ENCODE measurements at places on chromosomes 5 and 9. TPM values are rescaled to one million over a fixed set of nuclear protein-coding genes. Genes with fewer than 3 reads are reported as not detected.

DNA sequence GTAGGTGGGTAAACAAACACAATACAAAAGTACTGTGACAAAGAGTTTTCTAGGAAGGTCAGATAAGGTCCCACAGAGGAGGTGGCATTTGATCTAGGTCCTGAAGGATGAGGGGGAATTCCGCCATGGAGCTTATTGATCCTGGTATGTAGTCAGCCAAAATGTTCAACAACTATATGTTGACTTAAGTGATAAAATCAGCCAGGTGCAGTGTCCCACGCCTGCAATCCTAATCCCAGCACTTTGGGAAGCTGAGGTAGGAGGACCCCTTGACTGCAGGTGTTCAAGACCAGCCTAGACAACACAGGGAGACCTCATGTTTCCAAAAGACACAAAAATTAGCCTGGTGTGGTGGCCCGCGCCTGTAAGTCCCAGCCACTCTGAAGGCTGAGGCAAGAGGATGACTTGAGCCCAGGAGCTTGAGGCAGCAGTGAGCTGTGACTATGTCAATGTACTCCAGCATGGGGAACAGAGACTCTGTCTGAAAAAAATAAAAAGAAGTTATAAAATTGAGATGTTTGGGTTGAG, 46.4 kb upstream of the PLIN2 start:
- H3K27ac ChIP-seq: peak overlapping the region; percentile 3
- H3K36me3 ChIP-seq: no peaks in the 10 kb centered on the region
- DNase-seq: peak; percentile 12
- H3K4me3 ChIP-seq: no peak overlapping the region
- no peaks in the 10 kb centered on the region for H3K4me1 ChIP-seq

GRCh38 chr9:20238921-20239320, 383.4 kb downstream of the MLLT3 start:
- H3K4me3 ChIP-seq: no peak overlapping the region
- H3K36me3 ChIP-seq: no peaks in the 10 kb centered on the region
- H3K27ac ChIP-seq: no peak overlapping the region
- no peaks in the 10 kb centered on the region for H3K4me1 ChIP-seq

DNA sequence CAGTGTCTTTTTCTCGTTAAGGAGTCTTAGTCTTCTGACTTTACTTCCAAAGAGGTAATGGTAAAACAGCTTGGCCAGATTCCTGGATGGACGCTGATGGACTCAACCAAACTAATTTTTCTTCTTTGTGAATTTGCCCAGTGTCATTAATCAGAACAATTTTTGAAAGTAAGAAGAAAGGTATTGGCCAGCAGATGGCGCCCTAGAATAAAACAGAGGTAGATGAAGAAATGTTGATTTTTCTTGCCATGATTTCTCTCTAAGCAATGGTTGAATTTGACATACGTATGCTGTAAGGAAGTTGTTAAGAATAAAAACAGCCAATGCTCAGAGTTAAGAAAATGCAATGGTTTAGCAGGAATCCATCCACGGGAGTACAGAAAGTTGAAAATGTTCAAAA, 500.0 kb downstream of the DIRAS2 start:
- no peak overlapping the region for H3K27ac ChIP-seq
- no peak for DNase-seq
- no peaks in the 10 kb centered on the region for H3K36me3 ChIP-seq
- H3K4me3 ChIP-seq: no peak overlapping the region
- no peaks in the 10 kb centered on the region for H3K27me3 ChIP-seq

GRCh38 chr9:77909306-77909705, 122.3 kb downstream of the GNAQ start:
- no peaks in the 10 kb centered on the region for H3K36me3 ChIP-seq
- DNase-seq: no peak
- H3K4me1 ChIP-seq: no peaks in the 10 kb centered on the region
- H3K27ac ChIP-seq: no peak overlapping the region
- H3K27me3 ChIP-seq: no peaks in the 10 kb centered on the region

Gene CRAT
- polyA plus RNA-seq: 57.2 TPM

DNA sequence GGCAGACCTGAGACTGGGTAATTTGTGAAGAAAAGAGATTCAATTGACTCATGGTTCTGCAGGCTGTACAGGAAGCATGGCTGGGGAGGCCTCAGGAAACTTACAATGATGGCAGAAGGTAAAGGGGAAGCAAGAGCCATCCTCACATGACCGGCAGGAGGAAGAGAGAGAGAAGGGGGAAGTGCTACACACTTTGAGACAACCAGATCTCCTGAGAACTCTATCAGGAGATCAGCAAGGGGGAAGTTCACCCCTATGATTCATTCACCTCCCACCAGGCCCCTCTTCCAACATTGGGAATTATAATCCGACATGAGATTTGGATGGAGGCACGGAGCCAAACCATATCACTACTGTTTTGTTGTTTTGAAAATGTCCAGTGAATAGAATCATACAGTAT, 110.2 kb downstream of the DAPK1 start:
- H3K27me3 ChIP-seq: no peaks in the 10 kb centered on the region
- H3K27ac ChIP-seq: no peak overlapping the region
- no peak overlapping the region for H3K4me3 ChIP-seq
- H3K36me3 ChIP-seq: no peaks in the 10 kb centered on the region

DNA sequence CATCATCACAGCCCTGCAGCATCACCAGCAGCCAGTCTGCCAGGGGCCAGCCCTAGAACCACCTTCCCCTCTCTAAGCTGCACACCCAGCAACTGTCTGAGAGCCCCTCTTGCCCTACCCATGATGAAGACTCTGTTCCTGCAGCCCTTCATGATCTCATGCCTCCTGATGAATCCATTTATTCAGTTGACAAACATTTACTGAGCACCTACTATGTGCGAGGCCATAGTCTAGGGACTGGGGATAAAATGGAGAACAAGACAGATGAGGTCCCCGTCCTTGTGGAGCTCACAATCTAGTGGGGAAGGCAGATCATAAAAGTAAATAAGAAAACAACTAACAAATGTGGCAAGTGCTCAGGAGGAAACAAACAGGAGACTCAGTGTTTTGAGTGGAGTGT, 96.3 kb downstream of the PCDH1 start:
- H3K27me3 ChIP-seq: no peaks in the 10 kb centered on the region
- H3K4me1 ChIP-seq: no peaks in the 10 kb centered on the region
- DNase-seq: no peak
- no peaks in the 10 kb centered on the region for H3K36me3 ChIP-seq
- H3K4me3 ChIP-seq: no peak overlapping the region

GRCh38 chr5:170757669-170758068, 25.9 kb upstream of the GABRP start:
- peak overlapping the region; percentile 58 for H3K27ac ChIP-seq
- H3K36me3 ChIP-seq: no peaks in the 10 kb centered on the region
- H3K27me3 ChIP-seq: no peaks in the 10 kb centered on the region
- no peak overlapping the region for H3K4me3 ChIP-seq
- no peak for DNase-seq
- peaks cover 39% of the 10 kb centered on the region for H3K4me1 ChIP-seq

DNA sequence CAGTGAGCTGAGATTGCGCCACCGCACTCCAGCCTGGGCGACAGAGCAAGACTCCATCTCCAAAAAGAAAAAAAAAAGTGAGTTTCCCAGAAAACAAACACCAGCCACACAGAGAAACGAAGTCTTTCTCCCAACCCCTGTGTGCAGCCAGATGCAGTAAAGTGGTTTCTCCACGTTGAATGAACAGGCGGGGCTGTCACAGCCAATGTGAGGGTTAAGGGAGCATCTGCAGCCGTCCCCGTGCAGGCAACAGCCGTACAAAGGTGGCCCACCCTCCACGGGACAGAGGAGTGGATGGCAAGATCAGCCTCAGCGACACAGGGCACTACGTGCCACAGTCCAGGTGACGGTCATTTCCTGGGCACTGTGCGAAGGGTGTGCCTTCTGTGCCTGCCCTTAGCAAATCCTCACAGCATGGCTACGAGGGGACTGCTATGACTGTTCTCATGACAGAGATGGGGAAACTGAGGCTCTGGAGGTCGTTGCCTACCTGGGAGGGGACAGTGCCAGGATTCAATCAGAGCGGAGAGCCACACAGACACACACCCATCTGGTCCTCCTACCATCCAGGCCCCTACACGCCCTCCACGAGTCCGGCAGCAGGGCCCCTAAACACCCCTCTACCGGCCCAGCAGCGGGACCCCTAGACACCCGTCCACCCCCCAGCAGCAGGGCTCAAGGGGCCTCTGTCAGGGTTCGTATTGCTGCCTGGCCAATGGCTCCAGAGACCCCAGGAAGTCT, 2.3 kb downstream of the VAV2 start:
- H3K4me1 ChIP-seq: peaks cover 23% of the 10 kb centered on the region
- peak overlapping the region; percentile 84 for H3K27ac ChIP-seq
- peak overlapping the region; percentile 80 for H3K4me3 ChIP-seq

DNA sequence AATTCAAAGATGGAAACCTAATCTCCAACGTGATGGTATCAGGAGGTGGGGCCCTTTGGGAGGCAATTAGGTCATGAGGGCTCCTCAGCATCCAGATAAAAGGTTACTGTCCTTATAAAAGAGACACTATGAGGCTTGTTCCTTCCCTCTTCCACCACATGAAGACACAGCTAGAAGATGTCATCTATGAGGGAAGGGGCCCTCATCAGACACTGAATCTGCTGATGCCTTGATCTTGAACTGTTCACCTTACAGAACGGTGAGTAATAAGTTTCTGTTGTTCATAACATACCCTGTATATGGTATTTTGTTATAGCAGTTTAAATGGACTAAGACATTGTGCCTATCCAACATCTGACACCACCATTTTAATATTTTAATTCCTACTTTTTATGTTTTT, 19.7 kb upstream of the CCNH start:
- no peaks in the 10 kb centered on the region for H3K27me3 ChIP-seq
- H3K36me3 ChIP-seq: no peaks in the 10 kb centered on the region
- no peak for DNase-seq
- no peaks in the 10 kb centered on the region for H3K4me1 ChIP-seq

GRCh38 chr5:33981408-33982162, 2.9 kb downstream of the SLC45A2 start:
- H3K27me3 ChIP-seq: no peaks in the 10 kb centered on the region
- H3K27ac ChIP-seq: no peak overlapping the region
- H3K36me3 ChIP-seq: no peaks in the 10 kb centered on the region
- DNase-seq: no peak

DNA sequence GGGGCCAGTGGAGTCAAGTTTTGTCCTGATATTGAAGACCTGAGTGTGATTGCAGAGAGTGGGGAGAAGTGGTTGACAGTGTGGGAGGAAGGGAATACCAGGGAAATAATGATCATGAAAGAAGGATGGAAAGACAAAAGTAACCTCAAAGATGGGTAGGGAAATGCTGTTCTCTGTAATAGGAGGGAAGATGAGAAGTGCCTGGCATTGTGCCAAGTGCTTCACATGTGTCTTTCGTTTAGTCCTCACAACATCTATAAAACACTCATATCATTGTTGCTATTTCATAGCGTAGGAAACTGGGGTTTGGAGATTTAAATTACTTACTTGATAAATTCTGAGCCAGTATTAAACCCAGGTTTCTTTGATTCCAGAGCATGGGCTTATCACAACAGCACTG, 472.3 kb downstream of the LRRC70 start:
- no peaks in the 10 kb centered on the region for H3K27me3 ChIP-seq
- H3K27ac ChIP-seq: no peak overlapping the region
- no peak overlapping the region for H3K4me3 ChIP-seq
- no peak for DNase-seq
- no peaks in the 10 kb centered on the region for H3K36me3 ChIP-seq
- peaks cover 8% of the 10 kb centered on the region for H3K4me1 ChIP-seq

DNA sequence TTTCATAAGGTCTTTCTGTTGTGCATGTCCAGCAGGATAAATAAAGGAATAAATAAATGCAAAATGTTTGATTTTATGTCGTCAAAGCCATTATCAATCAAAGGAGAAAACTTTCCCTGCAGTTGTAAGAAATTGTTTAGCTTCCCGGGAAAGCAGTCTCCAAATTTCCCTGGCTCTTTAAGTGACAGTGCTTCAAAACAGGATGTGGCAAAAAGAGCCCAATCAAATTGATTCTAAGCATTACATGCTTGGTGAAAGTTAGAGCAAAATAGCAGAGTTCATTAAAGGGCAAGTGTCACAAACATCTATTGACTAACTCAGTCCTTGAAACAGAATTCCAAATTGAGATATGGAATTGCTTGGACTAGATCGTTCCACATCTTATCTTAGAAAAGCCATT, 704.1 kb downstream of the PRELID2 start:
- peaks cover 6% of the 10 kb centered on the region for H3K27me3 ChIP-seq
- H3K27ac ChIP-seq: no peak overlapping the region
- no peak for DNase-seq
- H3K36me3 ChIP-seq: no peaks in the 10 kb centered on the region
- H3K4me1 ChIP-seq: no peaks in the 10 kb centered on the region

GRCh38 chr5:109529520-109529919, 119.7 kb upstream of the PJA2 start:
- DNase-seq: peak; percentile 38
- no peak overlapping the region for H3K4me3 ChIP-seq
- H3K27ac ChIP-seq: no peak overlapping the region
- H3K27me3 ChIP-seq: no peaks in the 10 kb centered on the region
- no peaks in the 10 kb centered on the region for H3K4me1 ChIP-seq

Gene SHISAL2B
- 69.8 TPM for polyA plus RNA-seq

DNA sequence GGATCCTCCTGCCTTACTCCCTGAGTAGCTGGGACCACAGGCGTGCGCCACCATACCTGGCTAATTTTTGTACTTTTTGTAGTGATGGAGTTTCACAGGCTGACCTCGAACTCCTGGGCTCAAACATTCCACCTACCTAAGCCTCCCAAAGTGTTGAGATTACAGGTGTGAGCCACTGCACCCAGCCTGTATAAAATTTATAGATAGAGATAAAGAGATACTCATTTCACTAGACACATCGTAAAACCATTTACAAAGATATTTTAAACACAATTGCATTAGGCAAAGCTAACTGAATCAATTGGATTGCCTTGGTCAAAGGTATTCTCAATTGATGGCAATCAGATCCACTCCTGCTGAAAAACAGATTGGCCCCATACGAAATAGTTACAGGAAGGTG, 52.0 kb downstream of the PDE6A start:
- no peaks in the 10 kb centered on the region for H3K36me3 ChIP-seq
- DNase-seq: no peak
- no peaks in the 10 kb centered on the region for H3K27me3 ChIP-seq
- no peak overlapping the region for H3K27ac ChIP-seq
- H3K4me1 ChIP-seq: no peaks in the 10 kb centered on the region
- no peak overlapping the region for H3K4me3 ChIP-seq

Gene EIF4EBP3
- 55.5 TPM for polyA plus RNA-seq

DNA sequence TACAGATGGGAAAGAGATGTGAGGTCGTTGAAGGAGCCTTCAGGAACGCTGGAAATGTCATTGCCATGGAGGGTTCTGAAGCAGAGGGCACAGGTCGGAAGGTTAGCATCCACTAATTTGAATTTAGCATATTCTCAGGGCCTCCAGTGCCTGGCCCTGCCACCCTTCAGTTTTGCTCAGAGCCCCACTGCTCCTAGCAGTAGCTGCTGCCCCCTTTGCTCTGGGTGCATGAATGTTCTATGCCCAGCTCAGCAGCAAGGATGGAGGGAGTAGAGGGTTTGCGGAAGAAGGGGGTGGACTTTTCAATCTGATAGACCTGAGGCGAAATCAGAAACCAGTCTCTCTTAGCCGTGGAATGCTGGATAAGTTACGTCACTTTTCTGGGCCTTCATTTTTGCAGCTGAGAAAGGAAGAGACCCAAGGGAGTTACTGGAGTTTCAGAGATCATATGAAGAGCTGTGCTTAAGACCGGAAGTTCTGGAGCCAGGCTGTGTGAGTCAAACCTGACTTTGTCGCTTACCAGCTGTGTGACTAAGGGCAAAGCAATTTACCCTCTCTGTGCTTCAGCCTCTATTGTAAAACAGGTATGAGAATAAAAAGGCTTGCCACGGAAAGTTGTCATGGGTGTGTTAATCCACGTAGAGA, 133.2 kb upstream of the PANK3 start:
- no peaks in the 10 kb centered on the region for H3K27me3 ChIP-seq
- no peaks in the 10 kb centered on the region for H3K36me3 ChIP-seq
- no peak for DNase-seq
- H3K4me3 ChIP-seq: no peak overlapping the region
